H4 (cell line): ENCODE measurements at places on chromosomes 3 and 15. TPM values are rescaled to one million over a fixed set of nuclear protein-coding genes. Genes with fewer than 3 reads are reported as not detected.

- DNase-seq = no peak
Observed at GRCh38 chr3:63921741-63922482, 9.7 kb upstream of the SCAANT1 start.

DNA sequence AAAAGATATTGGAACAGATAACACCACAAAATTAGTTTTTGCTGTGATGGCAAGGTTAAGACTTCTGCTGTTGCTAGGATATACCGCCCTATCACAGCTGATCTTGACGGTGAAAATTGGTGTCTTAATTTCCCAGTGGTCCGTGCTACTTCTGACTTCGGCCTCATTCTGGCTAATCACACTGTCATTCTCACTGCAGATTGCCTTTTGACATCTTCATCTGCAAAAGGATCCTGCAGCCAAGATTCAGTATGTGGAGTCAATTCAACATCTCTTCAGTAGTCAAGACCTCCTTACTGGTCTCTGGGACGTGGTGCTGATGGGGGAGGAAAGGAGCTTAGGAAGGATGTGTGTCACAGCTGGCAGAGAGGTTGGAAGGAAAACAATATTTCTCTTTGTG lies 438.6 kb downstream of the WDR72 start:
- DNase-seq = no peak

- DNase-seq = no peak
Observed at GRCh38 chr3:38349684-38350359, 3.2 kb downstream of the XYLB start.

GRCh38 chr15:71131601-71132362 lies 16.5 kb downstream of the THSD4 start:
- DNase-seq = no peak

DNA sequence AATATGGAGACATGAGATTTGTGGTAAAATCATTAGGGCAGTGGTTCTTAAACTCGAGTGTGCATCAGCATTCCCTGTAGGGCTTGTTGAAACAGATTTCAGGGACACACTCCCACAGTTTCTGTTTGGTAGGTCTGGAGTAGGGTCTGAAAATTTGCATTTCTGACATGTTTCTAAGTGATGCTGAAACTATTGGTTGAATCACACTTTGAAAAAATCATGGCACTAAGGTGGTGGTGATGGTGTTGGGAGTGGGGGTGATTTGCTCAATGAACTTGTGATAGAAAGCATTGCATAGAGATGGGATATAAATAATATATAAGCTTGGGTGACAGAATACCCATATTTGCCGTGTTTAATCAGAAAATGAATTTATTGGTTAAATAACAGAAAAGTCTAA lies 11.3 kb downstream of the MITF start:
- no peak for DNase-seq

The GCSAM gene
- not detected in 2 replicates for total RNA-seq

The HRG gene
- total RNA-seq = not detected in 2 replicates
